ENCODE measurements at places on chromosomes 16 and 17. TPM values are rescaled to one million over a fixed set of nuclear protein-coding genes. Genes with fewer than 3 reads are reported as not detected.

Gene TBC1D3I
- total RNA-seq, result not detected

Gene EXOC3L1
- total RNA-seq, result 0.13 TPM

Gene QPRT
- total RNA-seq, result 0.57 TPM

Gene IGF2BP1
- 27.8 TPM for total RNA-seq

Gene OTOP2
- not detected for total RNA-seq

Gene RAD51C
- 55.6 TPM for total RNA-seq

Gene CDIP1
- total RNA-seq, result 8.1 TPM

Gene TM4SF5
- total RNA-seq, result not detected

Gene TACO1
- 30.1 TPM for total RNA-seq

Gene FOXL1
- total RNA-seq, result 3.9 TPM

Gene ATP6V0C
- total RNA-seq, result 28.7 TPM

Gene MT3
- total RNA-seq, result not detected

Gene COX6A2
- not detected for total RNA-seq

Gene CD300LB
- total RNA-seq, result not detected

Gene TBX6
- 0.64 TPM for total RNA-seq

Gene VMO1
- total RNA-seq, result not detected

Gene NRN1L
- not detected for total RNA-seq

Gene CACNG1
- total RNA-seq, result not detected

Gene KRT24
- not detected for total RNA-seq

Data from A375 (cell line).